Left cardiac atrium (tissue), 4 donors: ENCODE measurements at places on chromosomes 4 and X. TPM values are rescaled to one million over a fixed set of nuclear protein-coding genes. Genes with fewer than 3 reads are reported as not detected.
A peak's percentile ranks its signal among the peaks of the same experiment; 100 is the strongest.

DNA sequence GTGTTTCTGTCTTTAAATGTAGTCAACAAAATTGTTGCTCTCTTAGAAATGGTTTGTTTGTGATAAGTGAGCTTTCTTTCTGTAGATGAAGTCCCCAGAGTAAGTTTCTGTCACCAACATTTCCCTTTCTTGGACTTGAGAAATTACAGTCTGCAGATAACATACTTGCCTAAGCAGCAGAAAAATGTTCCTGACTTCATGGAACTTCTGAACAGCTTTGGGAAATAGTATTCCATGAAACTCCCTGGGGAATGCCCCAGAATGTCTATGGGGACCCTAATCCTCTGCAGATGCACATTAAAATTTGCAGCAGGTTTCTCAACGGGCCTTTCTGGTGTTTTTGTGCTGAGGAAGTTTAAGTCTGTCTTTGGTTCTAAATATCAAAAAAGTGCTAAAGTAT, 38.6 kb upstream of the NEIL3 start:
- no peak for DNase-seq

- DNase-seq, result no peak
These were observed 636.3 kb upstream of the FTHL17 start for GRCh38 chrX:31708116-31708515.

DNA sequence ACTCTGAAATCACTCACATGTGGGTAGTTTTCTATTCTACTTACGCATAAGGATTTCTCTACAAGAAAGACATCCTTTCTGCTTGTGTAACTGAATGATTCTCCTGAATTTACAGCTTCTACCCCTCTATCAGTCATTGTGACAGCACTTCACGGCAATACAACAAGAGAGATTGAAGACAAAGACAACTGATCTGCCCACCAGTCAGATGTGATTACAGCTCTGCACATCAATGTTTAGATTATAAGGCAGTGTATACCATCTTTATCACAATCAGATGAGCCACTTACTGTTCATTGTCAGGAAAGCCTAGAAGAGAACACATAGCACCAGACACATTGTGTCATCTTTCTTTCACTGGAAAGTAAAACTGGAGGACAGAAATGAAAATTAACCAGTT, 324.4 kb downstream of the CENPC start:
- DNase-seq, result no peak

- no peak for DNase-seq
These were observed 1.5 kb downstream of the LAP3 start for GRCh38 chr4:17578482-17578891.

DNA sequence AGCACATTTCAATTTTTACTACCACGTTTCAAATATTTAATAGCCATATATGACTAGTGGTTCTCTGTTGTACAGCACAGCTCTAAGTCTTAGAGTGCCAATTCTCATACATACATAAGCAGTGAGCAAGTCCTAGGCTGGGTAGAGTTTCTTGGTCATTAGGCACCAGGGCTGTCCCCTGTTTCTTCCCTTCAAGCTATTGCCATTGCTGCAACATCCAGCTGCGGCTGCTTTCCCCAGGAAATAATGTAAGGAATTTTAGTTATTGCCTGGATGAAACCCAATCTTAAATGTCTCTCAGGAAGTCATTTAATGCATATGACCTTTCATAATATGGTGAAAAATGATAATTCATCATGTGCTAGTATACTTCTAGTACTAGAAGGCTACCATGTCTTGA, 74.1 kb upstream of the PPP3CA start:
- DNase-seq, result no peak

GRCh38 chr4:107931775-107932321, 499 bp downstream of the CYP2U1 start:
- DNase-seq, result no peak

The RIPPLY1 gene
- not detected for total RNA-seq

GRCh38 chrX:40843643-40844042, 108.3 kb upstream of the MED14 start:
- no peak for DNase-seq

GRCh38 chrX:103063191-103063845, 653 bp downstream of the BEX1 start:
- no peak for DNase-seq

The FREM3 gene
- total RNA-seq, result 0.08 TPM

The MAGEA1 gene
- total RNA-seq, result not detected

The ABHD18 gene
- 8.2 TPM for total RNA-seq

- no peak for DNase-seq
These were observed 150.5 kb upstream of the WDR1 start for GRCh38 chr4:10267066-10267465.

DNA sequence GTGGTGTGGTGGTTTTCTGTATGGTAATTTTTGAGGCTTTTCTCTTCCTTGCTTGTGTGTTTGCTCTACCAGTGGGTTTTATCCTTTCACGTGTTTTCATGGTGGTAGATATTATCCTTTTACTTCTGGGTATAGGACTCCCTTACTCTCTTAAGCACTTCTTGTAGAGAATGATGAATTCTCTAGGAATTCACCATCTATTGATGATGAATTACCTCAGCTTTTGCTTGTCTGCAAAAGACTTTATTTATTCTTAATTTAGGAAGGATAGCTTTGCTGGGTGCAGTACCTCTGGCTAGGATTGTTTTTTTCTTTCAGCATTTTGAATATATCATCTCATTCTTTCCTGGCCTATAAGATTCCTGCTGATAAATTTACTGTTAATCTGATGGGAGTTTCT, 415.3 kb downstream of the PDGFC start:
- DNase-seq, result no peak

DNA sequence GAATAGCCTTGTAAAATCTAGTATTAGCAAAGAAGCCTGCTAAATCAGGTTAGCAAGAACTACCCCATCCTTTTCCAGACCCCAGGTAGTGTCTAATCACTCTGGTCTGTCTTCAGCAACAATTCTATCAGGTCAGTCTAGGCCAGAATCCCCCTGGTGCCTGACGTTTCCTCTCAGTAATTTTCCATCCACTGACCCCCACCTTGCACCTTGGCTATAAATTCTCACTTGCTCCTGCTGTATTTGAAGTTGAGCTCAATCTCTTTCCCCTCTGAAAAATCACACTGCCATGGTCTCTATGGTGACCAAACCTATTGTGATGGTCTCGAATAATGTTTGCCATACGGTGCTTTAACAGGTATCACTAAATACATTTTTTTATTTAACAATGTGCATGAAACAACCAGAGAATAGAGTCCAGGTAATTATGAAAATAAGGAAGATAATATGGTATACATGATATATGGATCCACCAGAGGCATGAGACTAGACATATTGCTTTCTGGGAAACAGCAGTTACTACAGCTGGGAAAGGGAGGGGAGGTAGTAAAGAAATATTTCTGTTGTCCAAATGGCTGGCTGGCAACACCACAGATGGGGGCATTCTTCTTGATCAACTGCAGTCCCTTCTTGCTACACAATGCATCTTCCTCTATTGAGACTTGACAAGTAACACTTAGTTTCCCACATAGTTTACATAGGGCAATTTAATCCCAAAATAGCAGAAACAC, 33.8 kb downstream of the CXCL1 start:
- no peak for DNase-seq

DNA sequence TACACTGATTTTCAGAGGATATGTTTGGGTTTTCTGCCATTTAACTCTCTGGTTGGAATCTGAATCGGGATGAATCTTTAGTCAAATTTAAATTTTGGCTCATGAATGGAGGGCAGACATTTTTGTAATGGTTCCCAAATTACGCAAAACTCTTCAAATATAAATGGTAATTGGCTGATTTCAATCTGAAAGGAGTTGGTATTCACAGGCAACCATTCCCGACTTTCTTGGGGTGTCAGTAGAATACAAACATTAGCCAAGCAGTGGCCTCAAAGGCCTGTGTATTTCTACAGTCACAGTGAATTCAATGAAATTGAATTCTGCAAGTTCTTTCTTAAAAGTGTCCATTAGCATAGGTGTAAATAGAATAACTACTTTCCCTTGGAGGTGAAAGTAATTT, 668.8 kb upstream of the PRKX start:
- DNase-seq, result no peak

GRCh38 chr4:47788126-47788525, 49.7 kb downstream of the CORIN start:
- no peak for DNase-seq

The NPFFR2 gene
- total RNA-seq, result not detected

- DNase-seq, result no peak
These were observed 168.8 kb upstream of the FAM47A start for GRCh38 chrX:34300871-34301270.

The DRD5 gene
- total RNA-seq, result 0.47 TPM

The MAP7D2 gene
- 0.60 TPM for total RNA-seq

- DNase-seq, result peak; percentile 41
These were observed 181.8 kb upstream of the GPRIN3 start for GRCh38 chr4:89489338-89489771.

- DNase-seq, result no peak
These were observed 291.9 kb downstream of the BCOR start for GRCh38 chrX:39805825-39806224.

The MCF2 gene
- total RNA-seq, result 0.24 TPM

GRCh38 chr4:62118558-62118957, 918.4 kb downstream of the ADGRL3 start:
- DNase-seq, result no peak

GRCh38 chr4:6465955-6466354, 6.5 kb downstream of the PPP2R2C start:
- DNase-seq, result no peak

The OCIAD1 gene
- 128 TPM for total RNA-seq

GRCh38 chr4:11232015-11232414, 196.7 kb downstream of the HS3ST1 start:
- no peak for DNase-seq

The EMCN gene
- 31.7 TPM for total RNA-seq

The SMARCA5 gene
- total RNA-seq, result 26.3 TPM
